ENCODE measurements at places on chromosomes 5 and 9. TPM values are rescaled to one million over a fixed set of nuclear protein-coding genes. Genes with fewer than 3 reads are reported as not detected.

ZNF622 gene
- total RNA-seq: 31.3 TPM

- no peaks in the 10 kb centered on the region for H3K36me3 ChIP-seq
- no peak overlapping the region for H3K4me3 ChIP-seq
- H3K4me1 ChIP-seq: no peaks in the 10 kb centered on the region
- no peak overlapping the region for H3K27ac ChIP-seq
These were observed 30.3 kb upstream of the DENND4C start for GRCh38 chr9:19200229-19200628.

SPATA31E1 gene
- not detected for total RNA-seq

PAX5 gene
- not detected for total RNA-seq

ANKRD18A gene
- not detected for total RNA-seq

TMEFF1 gene
- total RNA-seq: 0.32 TPM

DNA sequence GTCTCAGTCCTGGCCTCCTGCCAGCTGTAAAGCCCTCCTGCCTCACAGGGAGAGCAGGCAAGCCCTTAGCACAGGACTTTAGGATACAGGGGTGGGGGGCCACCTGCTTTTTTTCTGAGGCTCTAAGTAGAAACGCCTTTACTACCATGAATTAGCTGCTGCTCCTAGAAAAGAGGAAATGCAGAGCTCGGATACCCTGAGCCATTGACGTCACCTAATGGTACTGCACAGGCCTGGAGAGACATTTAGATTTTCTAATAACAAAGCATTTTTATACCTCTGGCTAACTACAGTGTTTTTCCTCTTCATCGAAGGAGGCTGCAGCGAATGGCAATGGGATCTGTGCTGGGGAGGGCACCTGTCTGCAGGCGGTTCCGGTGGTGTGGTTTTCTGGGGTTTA, 137.0 kb downstream of the WDR41 start:
- no peak overlapping the region for H3K27ac ChIP-seq
- no peaks in the 10 kb centered on the region for H3K36me3 ChIP-seq
- DNase-seq: no peak
- no peak overlapping the region for H3K4me3 ChIP-seq
- H3K4me1 ChIP-seq: no peaks in the 10 kb centered on the region
- H3K27me3 ChIP-seq: no peaks in the 10 kb centered on the region

PTGS1 gene
- total RNA-seq: 2.6 TPM

DNA sequence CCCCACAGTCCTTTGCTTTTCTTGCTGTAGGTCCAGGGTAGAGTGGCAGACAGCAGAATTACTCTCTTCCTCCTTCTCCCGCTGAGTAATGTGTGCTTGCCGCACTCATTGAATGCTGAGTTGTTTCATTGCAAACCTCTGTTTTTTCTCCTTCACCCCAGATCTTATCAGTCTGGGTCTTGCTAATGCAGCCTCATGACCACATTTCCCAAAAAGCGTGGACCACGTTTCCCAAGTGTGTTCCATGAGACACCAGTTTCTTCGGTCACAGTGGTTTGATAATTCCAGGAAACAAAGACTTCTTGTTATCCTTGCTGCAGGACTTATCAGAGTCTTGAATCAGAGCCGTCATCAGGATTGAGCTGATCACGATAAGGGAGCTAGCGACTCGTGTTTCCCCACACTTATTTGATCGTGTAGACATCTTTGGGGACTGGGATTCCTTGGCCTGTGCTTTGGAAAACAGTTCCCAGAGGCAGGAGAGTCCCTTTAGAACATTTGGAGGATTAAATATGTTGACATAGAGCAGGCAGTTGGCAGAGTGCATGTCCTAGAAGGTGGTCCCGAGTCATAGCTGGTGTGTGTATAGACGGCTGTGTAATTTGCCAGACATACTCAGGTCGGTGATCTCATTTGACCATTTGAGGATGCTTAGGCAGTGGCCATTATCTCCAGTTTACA, 4.4 kb downstream of the LRRC8A start:
- no peaks in the 10 kb centered on the region for H3K27me3 ChIP-seq
- peak overlapping the region; percentile 65 for H3K27ac ChIP-seq
- H3K36me3 ChIP-seq: no peaks in the 10 kb centered on the region
- DNase-seq: no peak
- H3K4me1 ChIP-seq: peaks cover under 1% of the 10 kb centered on the region

GRCh38 chr9:8809741-8810140, 1010.2 kb upstream of the DMAC1 start:
- H3K36me3 ChIP-seq: no peaks in the 10 kb centered on the region
- no peak overlapping the region for H3K4me3 ChIP-seq
- H3K27ac ChIP-seq: no peak overlapping the region
- H3K4me1 ChIP-seq: no peaks in the 10 kb centered on the region
- DNase-seq: no peak

GRCh38 chr5:33067291-33067690, 356.2 kb downstream of the NPR3 start:
- H3K36me3 ChIP-seq: no peaks in the 10 kb centered on the region
- H3K4me3 ChIP-seq: no peak overlapping the region
- H3K27ac ChIP-seq: no peak overlapping the region
- H3K4me1 ChIP-seq: no peaks in the 10 kb centered on the region

GRIA1 gene
- 0.88 TPM for total RNA-seq

- H3K27ac ChIP-seq: no peak overlapping the region
- H3K27me3 ChIP-seq: peaks cover 3% of the 10 kb centered on the region
- H3K4me1 ChIP-seq: no peaks in the 10 kb centered on the region
These were observed 363.7 kb downstream of the IRX2 start for GRCh38 chr5:2387634-2388325.

- no peak for DNase-seq
- peak overlapping the region; percentile 83 for H3K4me3 ChIP-seq
- H3K27me3 ChIP-seq: no peaks in the 10 kb centered on the region
These were observed 335.2 kb downstream of the CWC27 start for GRCh38 chr5:65103756-65104440.

DNA sequence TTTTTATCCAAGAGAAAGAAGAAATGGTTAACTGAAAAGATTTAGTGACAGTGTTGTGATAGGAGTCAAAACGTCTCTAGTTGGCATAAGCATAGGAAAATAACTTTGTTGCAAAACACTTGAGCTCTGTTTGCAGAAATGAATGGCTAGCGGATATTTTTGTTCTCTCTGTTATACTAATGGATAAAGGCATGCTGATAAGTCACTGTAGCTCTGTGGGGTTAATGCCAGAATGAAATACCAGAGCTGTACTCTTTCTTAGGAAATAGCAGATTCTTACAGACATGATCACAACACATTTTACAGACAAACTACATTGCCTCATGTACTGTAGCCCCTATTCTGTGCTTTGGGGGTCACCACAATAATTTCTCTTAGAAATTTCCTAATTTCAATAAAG, 202.8 kb downstream of the DMRTA1 start:
- no peaks in the 10 kb centered on the region for H3K27me3 ChIP-seq
- DNase-seq: no peak
- no peak overlapping the region for H3K4me3 ChIP-seq
- no peak overlapping the region for H3K27ac ChIP-seq

DNA sequence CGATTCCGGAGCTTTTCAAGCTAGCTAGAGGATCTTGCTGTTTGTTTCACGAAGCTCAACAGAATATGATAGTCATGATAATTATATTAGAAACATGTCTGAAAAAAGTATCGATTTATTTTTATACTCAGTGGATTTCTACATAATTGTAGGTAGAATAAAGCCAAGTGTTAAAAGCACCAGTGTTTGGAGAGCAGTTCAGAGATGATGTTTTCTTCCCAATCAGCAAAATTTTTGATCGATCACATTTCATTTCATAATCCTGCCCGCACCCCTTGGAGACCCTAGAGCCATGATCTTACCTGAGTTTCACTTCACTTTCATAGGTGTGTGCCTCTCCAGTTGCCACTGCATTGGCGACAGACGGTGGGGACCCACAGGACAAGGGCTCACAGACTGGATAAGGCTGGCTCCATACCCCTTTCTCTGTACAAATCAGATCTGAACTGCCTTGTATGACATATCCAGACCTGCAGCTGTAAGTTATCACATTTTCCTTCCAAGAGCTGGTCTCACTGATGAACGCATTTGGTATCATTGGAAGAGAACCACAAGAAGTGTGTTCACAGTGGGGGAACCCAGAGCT, 68.3 kb upstream of the TXNDC8 start:
- H3K36me3 ChIP-seq: no peaks in the 10 kb centered on the region
- no peak for DNase-seq
- H3K27me3 ChIP-seq: no peaks in the 10 kb centered on the region
- no peak overlapping the region for H3K27ac ChIP-seq
- no peaks in the 10 kb centered on the region for H3K4me1 ChIP-seq

- no peak overlapping the region for H3K4me3 ChIP-seq
- no peak for DNase-seq
- H3K27me3 ChIP-seq: no peaks in the 10 kb centered on the region
- H3K27ac ChIP-seq: no peak overlapping the region
- H3K4me1 ChIP-seq: no peaks in the 10 kb centered on the region
These were observed 112.9 kb downstream of the KIAA0825 start for GRCh38 chr5:94505327-94506068.

DNA sequence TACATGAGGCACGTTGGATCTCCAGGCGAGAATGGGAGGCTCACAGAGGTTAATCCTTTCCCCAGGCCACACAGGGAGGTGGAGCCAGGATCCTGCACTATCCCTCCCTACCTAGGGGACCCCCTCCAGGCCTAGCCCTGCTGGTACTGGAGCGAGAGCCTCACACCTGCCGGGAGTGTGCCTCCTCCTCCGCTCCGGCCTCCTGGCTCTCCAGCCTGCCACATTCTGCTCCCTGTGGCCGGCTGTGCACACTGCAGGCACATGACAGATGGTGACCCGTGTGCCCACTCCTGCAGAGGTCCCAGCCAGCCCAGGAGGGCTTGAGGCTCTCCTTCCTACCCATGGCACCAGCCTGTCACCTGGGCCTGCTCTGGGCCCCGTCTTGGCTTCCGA, 93.4 kb downstream of the RXRA start:
- DNase-seq: no peak
- no peak overlapping the region for H3K27ac ChIP-seq
- H3K4me1 ChIP-seq: no peaks in the 10 kb centered on the region
- H3K27me3 ChIP-seq: no peaks in the 10 kb centered on the region

ANKRD18B gene
- total RNA-seq: not detected

GRCh38 chr5:9251379-9251980, 294.4 kb downstream of the SEMA5A start:
- H3K4me3 ChIP-seq: no peak overlapping the region
- no peak for DNase-seq
- no peak overlapping the region for H3K27ac ChIP-seq

GRCh38 chr9:73137286-73137899, 14.3 kb upstream of the ANXA1 start:
- H3K4me1 ChIP-seq: no peaks in the 10 kb centered on the region
- DNase-seq: no peak
- H3K4me3 ChIP-seq: no peak overlapping the region
- H3K27me3 ChIP-seq: no peaks in the 10 kb centered on the region
- H3K36me3 ChIP-seq: no peaks in the 10 kb centered on the region

CDH9 gene
- total RNA-seq: not detected

- no peaks in the 10 kb centered on the region for H3K27me3 ChIP-seq
- no peaks in the 10 kb centered on the region for H3K4me1 ChIP-seq
- H3K4me3 ChIP-seq: no peak overlapping the region
- no peak overlapping the region for H3K27ac ChIP-seq
- H3K36me3 ChIP-seq: no peaks in the 10 kb centered on the region
- DNase-seq: no peak
These were observed 151.9 kb downstream of the NTRK2 start for GRCh38 chr9:84821431-84821830.

GRCh38 chr9:108423433-108423832, 432.4 kb downstream of the ACTL7B start:
- H3K27me3 ChIP-seq: no peaks in the 10 kb centered on the region
- H3K36me3 ChIP-seq: no peaks in the 10 kb centered on the region
- H3K27ac ChIP-seq: no peak overlapping the region
- no peak overlapping the region for H3K4me3 ChIP-seq

GRCh38 chr5:4208537-4208936, 612.9 kb downstream of the IRX1 start:
- no peaks in the 10 kb centered on the region for H3K36me3 ChIP-seq
- no peak overlapping the region for H3K4me3 ChIP-seq
- no peaks in the 10 kb centered on the region for H3K27me3 ChIP-seq
- DNase-seq: no peak

IGFBPL1 gene
- total RNA-seq: not detected

GRCh38 chr5:43570450-43571158, 13.7 kb upstream of the PAIP1 start:
- H3K4me1 ChIP-seq: no peaks in the 10 kb centered on the region
- H3K36me3 ChIP-seq: no peaks in the 10 kb centered on the region
- H3K27ac ChIP-seq: peak overlapping the region; percentile 74

DNA sequence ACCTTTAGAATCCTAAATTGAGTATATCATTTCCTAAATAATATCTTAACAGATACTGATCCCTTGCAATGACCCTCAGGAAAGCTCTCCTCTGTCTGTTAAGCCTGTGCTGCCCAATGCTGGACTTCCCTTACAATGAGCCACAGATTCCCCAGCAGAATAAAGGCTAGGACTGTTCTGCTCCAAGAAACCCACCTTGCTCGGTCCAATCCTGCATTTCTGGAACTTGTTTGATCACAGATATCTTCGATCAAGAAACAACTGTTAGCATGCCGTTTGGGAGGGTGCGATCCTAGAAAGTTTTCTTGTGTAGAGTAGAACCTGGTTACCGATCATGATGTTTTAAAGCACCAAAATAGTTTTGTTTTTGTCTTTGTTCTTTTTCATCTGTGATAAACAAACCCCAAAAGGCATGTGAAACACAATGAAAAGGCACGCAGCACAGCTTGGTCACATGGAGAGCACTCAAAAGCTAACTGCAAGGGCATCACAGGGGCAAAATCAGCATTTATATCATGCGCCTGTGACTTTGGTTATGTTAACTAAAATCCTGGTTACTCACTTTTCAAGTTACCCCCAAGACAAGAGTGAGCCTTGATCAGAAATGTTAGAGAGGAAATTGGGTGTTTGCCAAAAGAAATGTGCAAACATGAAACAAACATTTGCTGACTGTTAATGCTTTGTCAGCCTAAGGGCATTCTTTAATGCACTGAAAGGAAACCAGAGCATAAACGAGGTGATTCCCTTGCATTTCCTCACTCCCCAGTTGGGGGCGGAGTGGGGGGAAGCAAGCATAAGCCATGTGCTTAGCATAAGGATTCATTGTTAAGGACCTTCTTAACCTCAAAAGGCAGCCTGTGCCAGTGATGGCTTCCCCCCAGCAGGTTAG, 61.9 kb upstream of the ADAMTS16 start:
- H3K36me3 ChIP-seq: no peaks in the 10 kb centered on the region
- no peak for DNase-seq
- H3K27ac ChIP-seq: no peak overlapping the region
- no peak overlapping the region for H3K4me3 ChIP-seq

IQGAP2 gene
- total RNA-seq: 44.6 TPM

- DNase-seq: no peak
- H3K4me3 ChIP-seq: no peak overlapping the region
- no peak overlapping the region for H3K27ac ChIP-seq
- H3K27me3 ChIP-seq: no peaks in the 10 kb centered on the region
These were observed 7.7 kb upstream of the PTPDC1 start for GRCh38 chr9:94076557-94076956.

PCDHGA11 gene
- 9.7 TPM for total RNA-seq

EGR1 gene
- 11.8 TPM for total RNA-seq

- no peaks in the 10 kb centered on the region for H3K27me3 ChIP-seq
- H3K4me1 ChIP-seq: no peaks in the 10 kb centered on the region
- H3K4me3 ChIP-seq: no peak overlapping the region
- no peak overlapping the region for H3K27ac ChIP-seq
- H3K36me3 ChIP-seq: no peaks in the 10 kb centered on the region
These were observed 153.6 kb downstream of the GLIS3 start for GRCh38 chr9:4146293-4146692.
